A549 treated with RU486 at 1 μM for 4 hours (cell line): ENCODE measurements at places on chromosomes 1 and 21. TPM values are rescaled to one million over a fixed set of nuclear protein-coding genes. Genes with fewer than 3 reads are reported as not detected.

Gene THEMIS2
- total RNA-seq: 0.60 to 1.2 TPM (median 0.67 TPM) in 5 replicates

Gene RGS1
- not detected in 5 replicates for total RNA-seq

Gene NBPF10
- total RNA-seq: 0.43 to 0.60 TPM (median 0.54 TPM) in 5 replicates

Gene CNTN2
- total RNA-seq: 0.03 TPM in 1 of 5 replicates, not detected in the others

Gene OR2L8
- not detected in 5 replicates for total RNA-seq

Gene CLCA1
- total RNA-seq: 0.06 TPM in 1 of 5 replicates, not detected in the others

Gene ACTN2
- total RNA-seq: 0.02 to 0.07 TPM in 2 of 5 replicates, not detected in the others

Gene COL11A1
- total RNA-seq: 1.3 to 3.8 TPM (median 2.3 TPM) in 5 replicates

Gene MAN1C1
- total RNA-seq: 0.08 to 0.22 TPM (median 0.14 TPM) in 5 replicates

Gene LCE1C
- total RNA-seq: not detected in 5 replicates

Gene PRDX6
- 280 to 358 TPM (median 296 TPM) in 5 replicates for total RNA-seq

Gene CCT8
- 162 to 211 TPM (median 180 TPM) in 5 replicates for total RNA-seq

Gene CRYAA
- not detected in 5 replicates for total RNA-seq

Gene CLEC20A
- total RNA-seq: not detected in 5 replicates

Gene SRGAP2C
- total RNA-seq: 6.3 to 9.7 TPM (median 7.2 TPM) in 5 replicates

Gene HFM1
- total RNA-seq: 0.09 TPM in 1 of 5 replicates, not detected in the others

Gene LIN28A
- total RNA-seq: 0.03 TPM in 1 of 5 replicates, not detected in the others

Gene TRABD2B
- 0.34 to 0.94 TPM (median 0.54 TPM) in 5 replicates for total RNA-seq

Gene SLC35F3
- 4.1 to 5.3 TPM (median 5.1 TPM) in 5 replicates for total RNA-seq

Gene FCRL1
- total RNA-seq: not detected in 5 replicates

Gene SLC16A4
- 23.6 to 41.3 TPM (median 38.5 TPM) in 5 replicates for total RNA-seq

Gene BCAR3
- 58.1 to 72.6 TPM (median 64.0 TPM) in 5 replicates for total RNA-seq

Gene C4BPA
- total RNA-seq: 0.30 to 0.86 TPM (median 0.63 TPM) in 5 replicates

Gene OR2L2
- 0.02 to 0.06 TPM in 2 of 5 replicates, not detected in the others for total RNA-seq

Gene NES
- 1.2 to 1.7 TPM (median 1.3 TPM) in 5 replicates for total RNA-seq

Gene S100A1
- total RNA-seq: 0.48 to 1.1 TPM (median 0.76 TPM) in 4 of 5 replicates, not detected in the other

Gene MYOG
- total RNA-seq: not detected in 5 replicates

Gene FAM177B
- not detected in 5 replicates for total RNA-seq

Gene UROD
- total RNA-seq: 38.9 to 50.8 TPM (median 48.7 TPM) in 5 replicates

Gene C8A
- total RNA-seq: not detected in 5 replicates

Gene BCL2L15
- total RNA-seq: 0.36 to 0.94 TPM (median 0.62 TPM) in 5 replicates

Gene SELP
- total RNA-seq: not detected in 5 replicates

Gene CRB1
- total RNA-seq: 0.06 TPM in 1 of 5 replicates, not detected in the others
